Stimulated activated CD4-positive, alpha-beta T cell treated with anti-CD3 and anti-CD28 coated beads, Interleukin-1b, Interleukin-23, amount 100 ng/mL, for 48 hours (primary cell): ENCODE measurements at places on chromosomes 7 and 10.

DNA sequence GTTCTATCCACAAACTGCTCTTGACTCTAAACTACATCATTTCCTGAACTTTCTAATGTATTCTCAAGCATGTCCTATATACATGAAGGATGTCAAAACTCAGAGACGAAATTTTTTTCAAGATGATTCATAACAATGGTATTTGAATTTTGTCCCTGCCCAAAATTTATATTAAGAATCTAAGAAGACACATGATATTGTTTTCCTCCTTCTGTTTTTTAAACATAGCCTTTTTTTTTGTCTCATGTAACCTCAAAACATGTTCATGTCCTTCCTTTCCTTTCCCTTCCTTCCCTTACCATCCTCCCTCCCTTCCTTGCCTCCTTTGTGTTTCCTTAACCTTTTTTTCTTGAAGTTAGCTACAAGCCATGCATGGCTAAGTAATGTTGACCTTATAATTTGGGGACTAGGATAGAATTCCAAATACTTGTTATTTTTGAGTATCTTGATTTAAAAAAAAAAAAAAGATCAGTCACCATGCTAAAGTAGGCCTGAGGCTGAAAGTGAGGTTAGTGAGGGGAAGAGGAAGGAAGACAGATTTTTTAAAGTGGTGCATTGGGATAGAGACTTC is 163.0 kb downstream of the SUGCT start:
- DNase-seq = no peak

GRCh38 chr10:104922810-104923209 is 281.7 kb downstream of the SORCS3 start:
- no peak for DNase-seq

GRCh38 chr7:105097619-105098018 is 83.6 kb downstream of the KMT2E start:
- DNase-seq = no peak

GRCh38 chr7:36871863-36872262 is 147.6 kb upstream of the AOAH start:
- DNase-seq = no peak

GRCh38 chr7:135742371-135742770 is 6.2 kb downstream of the FAM180A start:
- DNase-seq = no peak

DNA sequence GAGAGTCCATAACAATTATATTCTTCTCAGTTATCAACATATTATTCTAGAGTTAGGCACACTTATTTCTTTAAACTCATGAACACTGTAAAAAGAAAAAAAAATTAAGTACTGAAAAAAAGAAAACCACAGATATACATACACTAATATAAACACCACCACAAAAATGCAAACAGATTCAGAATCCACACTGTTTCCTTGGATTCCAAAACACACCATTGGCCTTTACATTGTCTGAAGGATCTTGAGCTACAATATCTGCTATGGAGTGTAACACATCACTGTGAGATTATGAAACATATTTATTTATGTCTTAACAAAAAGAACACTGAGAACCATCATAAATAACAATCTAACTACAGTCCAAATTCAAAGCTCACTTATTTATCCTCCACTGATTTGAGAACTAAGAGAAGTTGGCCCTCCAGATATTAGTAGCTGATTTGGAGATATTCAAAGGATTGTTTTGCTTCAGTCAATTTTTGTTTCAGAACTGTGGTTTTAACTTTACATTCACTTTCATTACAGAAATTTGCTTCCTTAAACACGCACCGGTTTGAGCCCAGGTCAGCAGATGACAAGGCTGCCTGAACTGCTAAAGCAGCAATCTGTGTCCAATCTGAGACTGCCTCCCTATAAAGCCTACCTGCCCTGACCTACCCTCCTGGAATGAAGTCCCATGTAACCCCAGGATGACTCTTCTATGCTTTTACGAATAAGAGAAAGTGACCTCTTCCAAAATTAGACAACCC is 47.0 kb upstream of the CDK1 start:
- no peak for DNase-seq
